ENCODE measurements at places on chromosomes 12 and 14.

GRCh38 chr14:84421621-84422020 is 1108.3 kb upstream of the FLRT2 start:
- no peak for DNase-seq

GRCh38 chr14:104724407-104724980 is 465 bp downstream of the ADSS1 start:
- no peak for DNase-seq

DNA sequence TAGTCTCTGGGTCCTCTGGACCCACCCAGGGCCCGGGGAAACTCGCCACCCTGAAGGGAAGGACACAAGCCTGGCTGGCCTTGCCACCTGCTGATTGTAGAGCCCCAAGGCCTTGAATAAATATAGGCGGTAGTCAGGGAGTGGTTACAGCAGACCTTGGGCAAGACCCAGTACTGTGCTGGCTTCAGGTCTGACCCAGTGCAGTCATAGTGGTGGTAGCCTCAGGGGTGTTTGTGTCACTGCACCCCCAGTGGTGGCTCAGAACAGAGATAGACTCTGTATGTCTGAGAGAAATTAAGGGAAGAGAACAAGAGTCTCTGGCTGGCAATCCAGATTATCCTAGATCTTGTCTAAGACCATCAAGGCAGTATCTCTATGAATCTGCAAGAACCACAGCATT is 63.5 kb downstream of the MAPKAPK5 start:
- no peak for DNase-seq

DNA sequence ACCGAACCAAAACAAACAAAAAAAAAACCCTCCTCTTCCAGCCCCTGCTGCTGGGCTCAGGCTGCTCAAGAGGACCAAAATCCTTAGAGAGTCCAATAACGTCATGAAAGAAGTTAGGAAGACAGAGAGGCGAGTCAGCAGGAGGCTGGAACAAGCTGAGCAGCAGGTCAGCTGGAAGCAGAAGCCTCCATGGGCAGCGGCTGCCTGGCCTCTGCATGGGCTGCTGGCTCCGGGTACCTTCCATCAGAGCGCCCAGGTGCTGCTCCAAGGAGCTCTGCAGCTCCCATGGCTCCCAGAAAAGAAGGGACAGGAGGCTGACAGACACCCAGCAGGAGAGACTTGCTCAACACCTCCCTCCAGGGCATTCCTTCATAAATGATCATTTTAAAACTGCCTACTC is 3.2 kb upstream of the KRT2 start:
- no peak for DNase-seq

DNA sequence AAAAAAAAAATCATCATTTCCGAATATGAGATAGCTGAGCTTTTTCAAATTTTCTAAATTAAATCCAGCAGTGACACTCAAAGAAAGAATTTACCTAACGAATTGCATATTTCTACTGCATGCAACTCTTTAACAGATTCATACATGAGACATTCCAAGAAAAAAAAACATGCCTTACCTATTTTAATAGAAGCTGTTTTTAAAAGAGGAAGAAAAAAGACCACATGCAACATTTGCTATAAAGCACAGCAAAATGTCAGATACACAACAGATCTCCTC is 18.5 kb downstream of the CORO1C start:
- no peak for DNase-seq

DNA sequence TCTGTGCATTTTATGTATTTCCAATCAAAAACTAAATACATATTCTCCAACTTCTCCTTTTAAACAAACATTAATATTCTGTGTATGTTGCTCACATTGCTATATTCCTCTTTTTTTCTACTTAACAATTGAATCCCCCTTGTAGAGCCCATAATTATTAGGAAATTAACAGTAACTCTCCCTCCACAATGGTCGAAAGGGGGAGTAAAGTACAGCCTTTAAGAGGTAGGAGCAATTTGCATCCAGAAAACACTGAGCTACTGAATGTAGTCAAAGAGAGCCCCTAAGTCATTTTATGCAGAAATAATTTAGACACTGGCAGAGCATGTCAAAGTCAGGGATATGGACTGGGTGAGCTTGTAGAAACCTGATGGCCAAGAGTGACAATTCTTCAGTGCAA is 57.2 kb upstream of the SCN8A start:
- DNase-seq, result no peak

GRCh38 chr12:69459477-69459876 is 10.7 kb upstream of the FRS2 start:
- no peak for DNase-seq

DNA sequence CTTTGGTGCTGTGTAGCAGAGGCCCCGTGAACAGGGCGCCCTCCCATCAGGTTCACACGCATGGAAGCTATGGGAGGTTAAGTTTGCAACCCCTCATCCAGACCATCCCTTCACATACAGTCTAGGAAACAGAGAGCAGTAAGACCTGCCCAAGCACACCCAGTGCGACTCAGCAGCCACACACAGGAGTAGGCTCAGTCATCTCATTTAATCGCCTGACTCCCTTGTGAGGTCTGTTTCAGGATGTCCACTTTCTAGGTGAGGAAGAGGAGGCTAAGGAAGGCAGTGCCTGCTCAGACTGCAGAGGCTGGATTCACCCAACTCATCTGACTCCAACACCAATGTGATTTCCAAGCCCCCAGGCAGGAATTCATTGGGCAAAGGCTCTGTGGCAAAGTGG is 11.9 kb downstream of the BDKRB1 start:
- DNase-seq, result no peak

DNA sequence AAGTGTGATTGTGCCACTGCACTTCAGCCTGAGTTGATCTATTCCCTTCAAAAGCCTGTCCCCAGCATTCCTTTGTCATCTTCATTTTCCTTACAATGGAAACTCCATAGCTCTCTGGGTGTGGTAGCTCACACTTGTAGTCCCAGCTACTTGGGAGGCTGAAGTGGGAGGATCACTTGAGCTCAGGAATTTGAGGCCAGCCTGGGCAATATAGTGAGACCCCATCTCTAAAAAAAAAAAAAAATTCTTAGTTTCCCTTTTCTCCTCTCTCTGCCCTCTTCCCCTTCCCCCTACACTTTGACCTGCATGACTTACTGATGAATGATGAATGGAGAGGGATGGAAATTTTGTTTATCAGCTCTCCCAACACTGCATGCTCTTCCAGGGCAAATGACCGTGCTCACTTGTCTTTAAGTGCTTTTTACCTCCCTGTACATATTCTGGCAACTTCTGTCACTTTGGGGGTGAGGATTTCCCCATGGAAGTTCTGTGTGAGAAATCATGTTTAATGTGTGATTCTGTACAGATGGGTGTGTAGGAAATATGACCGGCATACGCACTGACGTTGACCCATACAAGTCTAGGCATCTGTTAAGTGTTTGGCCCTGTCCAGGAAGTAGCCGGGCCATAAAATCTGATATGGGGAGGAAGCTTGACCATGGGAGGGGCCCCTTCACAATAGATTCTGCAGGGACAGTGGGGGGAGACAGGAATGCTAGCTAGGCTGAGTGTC is 65.4 kb downstream of the ZFP36L1 start:
- no peak for DNase-seq

DNA sequence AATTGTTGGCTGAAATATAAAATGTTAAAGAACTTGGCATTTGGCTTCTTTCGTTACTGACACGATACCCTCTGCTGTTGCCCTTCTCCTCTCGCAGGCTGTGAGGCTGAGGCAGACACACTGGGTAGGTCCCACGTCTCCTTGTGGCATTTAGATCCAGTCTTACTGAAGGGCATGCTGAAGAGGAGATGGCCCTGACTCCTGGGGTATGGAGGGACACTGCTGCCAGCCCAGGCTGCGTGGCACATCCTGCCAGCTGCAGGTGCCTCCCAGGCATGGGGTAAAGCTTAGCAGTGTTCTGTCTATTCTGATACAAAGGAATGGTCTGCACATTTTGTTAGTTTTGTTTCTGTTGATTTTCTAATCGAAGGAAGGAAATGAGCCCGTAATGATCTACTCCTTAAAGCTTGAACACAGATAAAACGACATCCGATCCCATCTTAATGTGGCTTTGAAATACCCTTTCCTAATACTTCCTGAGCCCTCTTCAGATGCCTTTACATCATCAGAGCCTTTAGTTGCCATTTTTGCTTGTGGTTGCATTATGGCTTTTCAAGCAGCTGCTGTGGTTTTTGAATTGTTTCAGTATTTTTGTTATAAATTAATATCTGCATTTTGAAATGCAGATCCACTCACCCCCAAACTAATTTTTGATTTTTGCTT is 61.1 kb downstream of the WDR20 start:
- no peak for DNase-seq

DNA sequence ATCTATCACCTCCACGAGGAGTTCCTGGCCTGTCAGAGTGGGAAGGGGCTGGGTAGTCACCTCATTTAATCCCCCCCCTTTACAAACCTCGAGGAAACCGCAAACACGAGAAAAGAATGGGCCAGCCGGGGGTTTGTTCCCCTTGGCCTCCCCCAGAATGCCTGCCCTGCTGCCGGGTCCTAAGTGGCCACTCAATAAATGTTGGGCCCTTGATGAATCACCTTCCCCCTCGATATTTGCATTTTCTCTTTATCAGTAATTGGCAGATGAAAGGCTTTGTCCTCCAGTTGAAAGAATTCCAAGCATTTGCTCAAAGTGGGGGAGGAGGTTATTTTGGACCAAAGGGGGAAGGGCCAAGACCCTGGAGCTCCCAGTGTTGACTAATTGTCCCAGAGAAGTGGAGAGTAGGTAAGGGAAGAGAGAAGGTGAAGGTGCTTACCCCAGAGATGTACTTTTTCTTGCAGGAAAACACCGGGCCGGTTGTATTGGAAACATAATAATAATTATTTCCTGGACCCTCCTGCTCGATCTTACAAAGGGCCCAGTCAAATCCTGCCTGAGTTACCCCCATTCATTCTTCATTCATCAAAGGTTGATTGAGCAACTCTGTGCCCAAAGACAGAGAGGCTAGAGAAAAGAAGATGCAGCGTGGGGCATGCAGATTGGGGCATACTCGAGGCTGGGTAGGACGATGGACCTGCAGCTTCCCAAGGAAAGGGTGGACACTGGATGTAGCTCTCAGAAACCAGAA is 1.9 kb upstream of the KDM2B start:
- DNase-seq, result no peak

GRCh38 chr14:86714153-86714552 is 1184.2 kb downstream of the FLRT2 start:
- DNase-seq, result no peak

DNA sequence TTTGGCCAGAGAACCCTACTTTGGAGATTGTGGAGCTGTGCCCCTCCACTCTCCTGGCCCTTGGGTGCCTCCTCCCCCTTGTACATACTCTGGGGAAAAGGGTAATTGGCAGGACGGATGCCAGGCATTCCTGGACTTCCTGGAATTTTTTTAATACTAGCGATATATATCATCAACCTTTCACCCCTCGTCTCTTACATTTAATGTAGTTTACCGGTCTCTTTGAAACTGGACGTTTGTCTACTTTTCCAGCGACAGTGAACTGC is 767 bp upstream of the CRY1 start:
- no peak for DNase-seq

- DNase-seq, result no peak
These were observed 35.2 kb downstream of the CRY1 start for GRCh38 chr12:107058190-107058589.

DNA sequence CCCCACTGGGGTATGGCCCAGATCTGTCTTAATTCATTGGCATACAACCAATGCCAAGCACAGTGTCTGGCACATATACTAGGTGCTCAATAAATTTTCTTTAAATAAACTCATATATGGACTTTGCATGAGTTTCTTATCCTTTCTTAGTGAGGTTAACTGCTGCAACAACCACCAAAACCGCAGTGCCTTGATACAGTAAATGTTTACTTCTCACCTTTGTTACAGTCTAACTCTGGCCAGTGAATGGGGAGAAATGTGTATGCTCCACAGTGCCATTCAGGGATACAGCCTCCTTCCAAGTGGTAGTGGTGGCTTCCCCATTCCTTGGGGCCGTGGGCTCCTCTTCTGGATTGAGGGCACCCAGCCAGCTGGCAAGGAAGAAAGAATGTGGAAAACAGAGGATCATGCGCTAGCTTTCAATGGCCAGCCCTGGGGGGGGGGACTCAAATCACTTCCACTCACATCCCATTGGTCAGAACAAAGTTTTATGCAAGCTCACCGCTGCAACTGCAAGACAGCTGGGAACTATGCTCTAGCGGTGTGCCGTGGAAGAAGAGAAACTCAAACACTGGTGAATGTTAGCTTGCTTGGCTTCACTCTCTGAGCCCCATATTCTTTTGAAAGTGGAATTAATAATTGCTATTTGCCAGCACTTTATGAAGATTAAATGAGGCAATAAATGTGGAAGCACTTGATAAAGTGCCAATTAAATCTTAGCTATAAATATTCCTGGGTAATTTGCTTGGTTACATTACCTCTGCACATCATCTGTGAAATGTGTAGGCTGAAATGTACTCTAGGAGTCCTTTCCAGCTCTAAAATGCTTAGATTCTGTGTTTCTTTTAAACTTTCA is 51.0 kb upstream of the SOCS2 start:
- DNase-seq, result no peak

- DNase-seq, result no peak
These were observed 15.0 kb upstream of the FBXO33 start for GRCh38 chr14:39447175-39447661.

DNA sequence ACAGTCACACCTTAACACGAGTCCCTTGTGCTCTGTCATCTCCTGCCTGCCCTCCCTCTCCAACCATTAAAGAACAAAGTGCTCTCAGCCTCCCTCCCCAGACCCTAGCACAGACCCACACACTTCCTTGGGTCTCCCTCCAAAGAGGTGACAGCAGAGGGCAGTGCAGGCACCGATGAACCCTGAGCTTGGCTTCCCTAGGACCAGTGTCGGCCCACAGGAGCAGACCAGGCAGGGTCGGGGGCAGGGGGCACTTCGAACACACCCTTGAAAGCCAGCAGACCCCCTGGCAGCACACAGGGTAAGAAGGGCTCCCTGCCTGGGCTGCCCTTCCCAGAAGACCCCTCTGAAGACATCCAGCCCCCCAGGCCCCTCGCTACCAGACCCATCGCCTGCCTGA is 7.0 kb downstream of the CDK2AP1 start:
- DNase-seq, result no peak

DNA sequence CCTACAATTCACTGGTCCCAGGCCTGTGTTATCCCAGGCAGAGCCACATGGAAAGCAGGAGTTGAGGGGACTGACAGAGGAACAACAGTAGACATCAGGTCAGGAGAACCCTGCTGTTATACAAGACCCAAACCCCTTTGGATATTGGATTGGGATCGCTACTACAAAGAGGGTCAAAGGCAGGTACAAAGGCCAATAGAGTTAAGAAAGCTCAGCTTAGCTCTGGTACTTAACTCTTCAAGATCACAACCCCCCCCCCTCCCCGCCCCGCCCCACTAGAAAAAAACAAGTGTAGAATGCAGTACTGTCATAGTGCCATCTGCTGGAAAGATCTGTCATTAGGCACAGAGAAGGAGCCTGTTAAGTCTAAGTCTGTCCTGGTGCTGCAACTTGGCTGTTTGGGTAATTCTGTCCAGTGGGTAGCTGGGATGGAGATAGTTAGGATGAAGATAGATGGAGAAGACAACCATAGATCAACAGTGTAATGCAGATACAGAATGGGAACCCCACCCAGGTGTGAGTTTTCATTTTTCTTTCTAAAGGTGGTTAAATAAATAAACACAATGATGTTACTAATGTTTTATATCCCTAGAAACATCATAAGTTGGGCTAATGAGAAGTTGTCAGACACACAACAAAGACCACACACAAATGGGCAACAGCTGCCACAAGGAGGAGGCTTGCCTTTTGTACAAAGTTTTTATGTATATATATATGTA is 17.2 kb downstream of the REM2 start:
- no peak for DNase-seq
